ENCODE measurements at places on chromosomes 4 and X.

GRCh38 chr4:56821381-56822243, at the start of gene SPINK2:
Gene SPINK2, minus strand, starts transcription at chr4:56821701. Its CDS starts 39 bp downstream, at chr4:56821662.
- DNase-seq = no peak

DNA sequence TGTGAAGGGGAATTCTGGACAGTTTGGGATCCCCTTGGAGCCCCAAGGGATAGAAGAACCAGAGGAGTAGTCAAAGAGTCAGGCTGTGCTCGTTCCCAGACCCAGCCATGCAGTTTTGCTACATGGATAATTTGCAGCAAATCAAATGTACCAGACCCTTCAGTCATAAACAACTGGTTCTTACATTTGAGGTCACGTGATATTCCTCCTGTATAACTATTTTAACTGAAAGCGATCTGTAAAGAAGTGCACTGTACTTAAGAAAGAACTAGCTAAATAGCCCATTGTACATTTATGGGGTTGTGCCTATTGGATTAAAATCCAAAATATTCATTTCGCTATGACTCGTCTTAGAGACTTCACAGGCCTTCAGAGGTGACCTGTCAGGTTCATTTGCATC, 550.2 kb upstream of the TENM3 start:
- DNase-seq = no peak

DNA sequence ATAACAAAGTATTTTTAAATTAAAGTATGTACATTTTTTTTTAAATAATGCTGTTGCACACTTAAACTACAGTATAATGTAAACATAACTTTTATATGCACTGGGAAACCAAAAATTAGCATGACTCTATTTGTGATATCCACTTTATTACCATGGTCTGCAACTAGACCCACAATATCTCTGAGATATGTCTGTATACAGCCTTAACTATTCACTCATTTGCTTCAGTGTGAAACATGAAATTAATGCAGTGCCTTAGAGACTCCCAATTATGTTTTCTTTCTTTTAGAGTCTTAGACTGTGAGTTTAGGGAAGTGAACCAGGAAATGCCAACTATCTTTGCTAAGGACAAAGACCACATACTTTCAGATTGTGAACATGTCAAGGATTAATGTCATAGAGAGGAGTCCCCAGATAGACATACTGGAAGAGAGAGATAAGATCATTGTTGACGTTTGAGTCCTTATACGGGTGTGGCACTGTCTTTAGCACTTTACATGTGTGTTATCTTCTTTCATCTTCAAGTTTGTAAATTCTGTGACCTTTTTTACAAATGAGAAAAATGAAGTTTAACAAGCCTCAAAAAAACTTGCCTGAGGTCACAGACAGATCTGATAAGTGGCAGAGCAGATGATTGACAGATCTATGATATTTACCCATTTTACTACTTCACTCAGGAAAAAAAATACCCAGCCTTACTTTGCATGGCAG, 23.2 kb downstream of the CXorf58 start:
- DNase-seq = no peak

DNA sequence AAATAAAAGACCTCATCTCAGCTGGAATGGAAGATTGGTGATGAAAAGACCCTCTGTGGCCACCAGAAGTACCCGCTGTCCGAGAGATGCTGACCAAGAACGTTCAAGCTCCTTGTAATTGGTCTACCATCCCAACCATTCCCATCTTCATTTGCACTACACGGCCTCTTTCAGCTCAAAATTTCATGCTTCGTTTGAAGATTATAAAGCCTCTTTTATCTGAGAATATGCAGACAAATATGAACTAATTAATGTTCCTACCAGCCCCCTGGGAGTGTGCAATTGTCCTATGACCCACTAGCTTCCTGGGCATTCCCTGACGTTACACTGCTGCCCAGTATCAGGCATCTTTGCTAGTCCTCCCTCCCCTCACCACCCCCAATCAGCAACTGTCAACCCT, 583.7 kb downstream of the MID1IP1 start:
- DNase-seq = no peak

DNA sequence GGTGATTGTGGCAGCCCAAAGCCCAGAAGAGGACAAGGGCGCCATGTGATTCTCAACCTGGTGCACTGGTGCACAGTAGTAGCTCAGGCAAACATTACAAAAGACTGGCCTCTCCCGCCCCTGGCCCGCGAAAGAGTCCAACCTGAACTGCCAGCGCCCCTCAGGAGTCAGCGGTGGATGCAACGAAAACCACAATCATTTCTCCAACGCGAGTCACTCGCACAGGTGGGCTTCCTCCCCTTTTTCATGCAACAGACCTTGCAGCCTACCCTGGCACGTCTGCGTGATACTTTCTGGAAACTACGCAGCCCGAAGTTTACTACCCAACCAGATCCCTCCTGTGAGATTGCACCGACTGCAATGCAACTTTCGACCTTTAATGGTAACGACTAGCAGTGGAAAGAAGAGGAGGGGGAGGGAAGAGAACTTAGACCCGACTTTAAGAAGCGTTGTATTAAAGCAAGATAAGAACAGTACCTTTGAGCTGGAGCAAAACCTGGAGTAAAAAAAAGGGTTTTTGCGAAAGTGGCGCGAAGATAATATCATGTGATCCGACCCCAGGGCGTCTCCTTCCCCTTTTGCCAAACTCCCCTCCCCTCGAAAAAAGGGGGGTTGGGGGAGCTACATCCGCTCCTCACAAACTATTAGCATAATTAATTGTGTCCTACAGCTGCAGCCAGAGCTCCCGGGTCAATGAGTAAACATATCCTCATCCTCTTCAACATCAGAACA, 63.3 kb upstream of the CCDC160 start:
- no peak for DNase-seq

GRCh38 chr4:3420956-3421355, 20.8 kb upstream of the HGFAC start:
- no peak for DNase-seq

DNA sequence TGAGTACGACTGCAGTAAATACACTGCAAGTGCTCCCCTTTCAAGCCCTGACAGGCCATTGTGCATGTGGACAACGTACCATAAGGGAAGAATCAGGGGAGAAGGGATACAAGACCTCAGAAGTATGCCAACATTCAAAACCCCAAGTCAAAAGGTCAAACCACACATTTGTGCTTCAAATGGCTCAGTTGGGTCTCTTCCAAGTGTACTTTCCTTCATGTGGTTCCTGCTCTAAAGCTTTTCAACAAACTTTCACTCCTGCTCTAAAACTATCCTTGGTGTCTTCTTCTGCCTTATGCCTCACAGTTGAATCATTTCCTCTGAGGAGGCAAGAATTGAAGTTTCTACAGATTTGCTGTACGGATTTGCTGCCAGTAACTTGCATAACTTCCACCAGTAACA, 305.7 kb upstream of the SLIT2 start:
- DNase-seq = peak; percentile 94

- no peak for DNase-seq
These were observed 34.5 kb upstream of the PGRMC1 start for GRCh38 chrX:119201570-119201969.

- DNase-seq = peak; percentile 95
These were observed 35.9 kb upstream of the CXCL8 start for GRCh38 chr4:73704314-73705055.

Measured in AG04450 (cell line).